CD4-positive, alpha-beta T cell treated with Interleukin-17A for 4 hours (primary cell): ENCODE measurements at places on chromosomes 4 and X.

GRCh38 chr4:150394046-150394445 lies 187.9 kb upstream of the MAB21L2 start:
- no peak for DNase-seq

DNA sequence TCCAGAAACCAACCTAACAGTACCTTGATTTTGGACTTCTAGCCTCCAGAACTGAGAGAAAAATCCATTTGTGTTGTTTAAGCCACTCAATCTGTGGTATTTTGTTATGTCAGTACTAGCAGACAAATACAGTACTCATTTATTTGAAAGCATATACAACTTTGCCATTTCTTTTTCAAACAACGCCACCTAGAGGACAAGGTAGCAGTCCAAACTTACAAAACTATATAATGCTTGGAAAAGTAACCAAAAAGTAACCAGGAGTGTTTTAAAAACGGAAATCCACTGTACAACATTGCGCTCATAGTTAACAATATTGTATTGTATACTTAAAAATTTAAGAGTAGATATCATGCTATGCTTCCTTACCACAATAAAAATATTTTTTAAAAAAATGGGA lies 37.0 kb upstream of the FGF13 start:
- no peak for DNase-seq

GRCh38 chr4:123833171-123833643 lies 436.6 kb downstream of the SPRY1 start:
- no peak for DNase-seq

DNA sequence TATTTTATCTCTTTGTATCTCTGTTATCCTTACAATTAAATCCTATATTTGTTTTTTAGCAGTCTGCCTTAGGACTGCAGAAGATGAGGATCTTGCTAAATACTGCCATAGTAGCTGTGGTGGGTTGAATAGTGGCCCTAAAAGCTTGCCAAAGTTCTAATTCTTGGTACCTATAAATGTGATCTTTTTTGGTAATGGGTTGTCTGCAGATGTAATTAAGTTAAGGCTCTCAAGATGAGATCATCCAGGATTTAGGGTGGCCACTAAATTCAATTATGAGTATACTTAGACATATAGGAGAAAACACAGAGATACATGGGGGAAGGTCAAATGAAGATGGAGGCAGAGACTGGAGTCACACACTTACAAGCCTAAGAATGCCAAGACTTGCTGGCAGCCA lies 1753.7 kb downstream of the RPA4 start:
- DNase-seq, result no peak

GRCh38 chr4:189147005-189147929 lies 793.4 kb upstream of the FRG1 start:
- DNase-seq, result no peak

DNA sequence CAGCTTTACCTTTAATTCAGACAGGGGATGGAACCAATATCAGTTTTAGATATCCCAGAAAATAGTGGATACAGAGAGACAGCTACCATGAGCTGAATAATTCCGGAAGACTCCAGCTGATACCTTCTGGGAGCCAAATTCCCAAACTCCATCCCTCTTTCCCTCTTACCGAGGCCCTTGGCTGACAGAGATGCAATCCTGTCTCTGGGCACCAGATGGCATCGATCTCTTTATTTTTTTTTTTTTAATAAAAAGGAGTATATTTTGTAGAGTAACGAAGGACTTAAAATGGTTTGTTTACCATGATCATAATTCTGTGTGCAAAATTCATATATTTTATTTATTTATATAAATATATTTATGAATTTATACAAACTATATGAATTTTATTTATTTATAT lies 31.0 kb downstream of the RAB40A start:
- DNase-seq, result no peak

- no peak for DNase-seq
These were observed 23.8 kb downstream of the TMEM131L start for GRCh38 chr4:153489856-153490558.

DNA sequence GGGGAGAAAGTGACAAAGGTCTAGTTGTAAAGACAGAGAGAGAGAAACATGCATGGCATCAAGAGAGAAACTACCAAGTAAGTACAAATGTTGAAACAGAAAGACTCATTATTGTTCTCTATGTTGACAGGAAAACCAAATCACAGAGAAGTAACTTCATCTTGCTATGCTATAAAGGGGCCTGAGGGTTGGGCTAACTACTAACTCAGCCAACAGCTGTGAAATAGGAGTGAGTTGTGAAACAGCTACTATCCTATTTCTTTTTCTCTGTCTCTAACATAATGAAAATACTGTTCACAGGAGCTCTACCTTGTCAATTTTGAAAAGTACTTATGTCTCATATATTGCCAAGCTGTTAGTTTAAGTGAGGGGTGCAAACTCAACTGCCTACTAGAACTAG lies 65.0 kb downstream of the MTMR8 start:
- no peak for DNase-seq

GRCh38 chr4:1872870-1873269 lies 1.7 kb downstream of the NSD2 start:
- DNase-seq, result peak; percentile 17

DNA sequence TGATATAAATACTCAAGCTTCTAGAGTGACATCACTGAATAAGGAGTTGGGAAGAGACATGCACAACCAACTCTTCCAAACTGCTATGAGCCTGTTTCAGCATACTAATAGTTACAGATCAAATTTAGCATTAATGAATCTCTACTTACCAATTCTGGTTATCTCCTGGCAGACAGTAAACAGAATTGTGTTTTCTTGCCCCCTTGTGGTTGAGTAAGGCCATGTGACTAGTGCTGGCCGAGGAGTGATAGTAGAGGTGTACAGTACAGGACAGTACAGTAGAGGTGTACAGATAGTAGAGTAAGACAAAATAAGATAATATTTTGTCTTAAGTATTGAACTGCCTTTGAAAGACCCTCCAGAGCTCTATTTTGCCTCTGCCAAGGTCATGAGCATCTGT lies 681.4 kb downstream of the GABRG1 start:
- no peak for DNase-seq

DNA sequence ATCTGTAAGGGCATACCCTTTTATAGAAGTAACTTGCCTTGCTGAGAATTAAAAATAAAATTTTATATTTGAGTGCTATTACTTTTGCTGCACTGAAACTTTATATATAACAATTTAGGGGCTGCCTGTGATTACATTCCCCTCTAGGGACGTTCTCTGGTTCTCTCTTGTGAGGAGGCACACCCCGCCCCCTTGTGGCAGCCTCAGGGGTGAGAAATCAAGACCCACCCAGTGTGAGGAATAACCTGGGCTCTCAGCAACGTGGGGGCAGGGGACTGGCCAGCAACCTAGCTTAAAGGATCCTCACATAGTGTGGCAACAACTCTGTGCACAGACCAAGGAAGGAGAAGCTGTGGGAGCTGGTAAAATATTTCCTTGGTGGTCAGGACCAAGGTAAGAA lies 43.7 kb downstream of the MAGEA9 start:
- peak; percentile 58 for DNase-seq

GRCh38 chrX:68492583-68492982 lies 6.3 kb upstream of the YIPF6 start:
- DNase-seq, result no peak

DNA sequence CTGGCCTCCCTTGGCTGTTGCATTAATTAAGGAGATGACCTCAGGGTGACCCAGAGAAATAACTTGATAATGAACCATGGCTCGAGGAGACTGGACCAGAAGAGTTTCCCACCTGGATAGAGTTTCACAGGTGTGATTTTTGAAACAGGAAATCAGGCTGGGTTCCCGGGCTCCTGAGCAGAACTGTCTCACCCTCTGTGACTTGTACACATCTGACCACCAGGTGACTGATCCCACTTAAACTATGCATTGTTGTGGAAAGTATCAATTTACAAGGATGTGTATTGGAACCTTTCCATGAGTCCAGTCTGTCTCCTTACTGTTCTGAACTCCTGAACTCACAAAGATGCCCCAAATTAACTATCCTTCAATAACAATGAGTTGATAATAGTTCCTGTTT lies 220.3 kb downstream of the PTTG2 start:
- DNase-seq, result no peak

DNA sequence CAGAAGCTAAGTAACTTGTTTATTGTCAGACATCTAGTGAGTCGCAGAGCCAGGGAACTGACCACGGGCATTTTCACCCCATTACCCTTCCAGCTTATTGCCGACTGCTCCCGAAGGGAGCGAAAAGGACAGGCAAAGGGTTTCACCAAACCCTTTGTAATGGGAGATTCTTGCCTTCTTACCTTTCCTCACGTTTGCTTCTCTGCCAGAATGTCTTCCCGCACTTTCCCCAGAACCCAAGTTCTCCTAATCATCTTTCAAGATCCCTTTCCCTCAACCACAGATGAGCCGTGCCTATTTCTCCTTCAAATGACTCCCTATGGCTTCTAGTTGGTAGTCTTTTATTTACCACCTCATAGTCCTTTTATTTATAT lies 520 bp upstream of the SRP72 start:
- DNase-seq, result no peak

DNA sequence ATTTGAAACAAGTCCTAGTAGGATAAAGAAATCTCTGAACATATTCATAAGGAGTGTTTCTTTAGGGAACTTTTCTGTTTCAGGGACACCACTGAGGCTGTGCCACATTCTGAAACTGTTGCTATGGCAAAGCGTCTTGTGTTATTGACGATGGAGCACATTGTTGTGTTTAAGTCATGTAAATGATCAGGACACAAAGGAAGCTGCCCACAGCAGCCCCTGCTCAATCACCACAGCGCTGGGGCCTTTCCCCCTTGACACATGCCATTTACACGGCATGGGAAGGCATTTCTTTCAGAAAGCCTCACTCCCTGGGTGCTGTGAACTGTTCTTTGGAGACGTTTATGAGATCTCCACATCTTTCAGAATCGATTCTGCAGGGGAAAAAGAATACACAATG lies 39.8 kb upstream of the MID1 start:
- no peak for DNase-seq

DNA sequence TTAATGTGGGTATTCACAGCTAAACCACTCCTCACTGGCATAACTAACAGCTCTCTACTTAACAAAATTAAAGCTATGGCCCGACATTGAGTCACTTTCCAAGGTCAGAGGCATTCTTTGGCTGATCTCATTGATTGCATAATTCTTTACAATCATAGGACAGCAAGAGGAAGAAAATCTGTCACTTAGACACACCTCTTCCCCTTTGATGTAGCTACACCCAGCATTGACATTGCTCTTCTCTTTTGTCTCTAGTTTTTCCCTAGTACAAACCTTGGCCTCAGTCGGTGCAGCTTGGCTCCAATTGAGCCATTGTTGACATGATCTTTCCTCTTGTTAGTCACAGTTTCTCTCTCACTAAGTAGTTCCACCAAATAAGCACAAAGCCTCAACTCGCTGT lies 313.3 kb upstream of the ACTRT1 start:
- no peak for DNase-seq

DNA sequence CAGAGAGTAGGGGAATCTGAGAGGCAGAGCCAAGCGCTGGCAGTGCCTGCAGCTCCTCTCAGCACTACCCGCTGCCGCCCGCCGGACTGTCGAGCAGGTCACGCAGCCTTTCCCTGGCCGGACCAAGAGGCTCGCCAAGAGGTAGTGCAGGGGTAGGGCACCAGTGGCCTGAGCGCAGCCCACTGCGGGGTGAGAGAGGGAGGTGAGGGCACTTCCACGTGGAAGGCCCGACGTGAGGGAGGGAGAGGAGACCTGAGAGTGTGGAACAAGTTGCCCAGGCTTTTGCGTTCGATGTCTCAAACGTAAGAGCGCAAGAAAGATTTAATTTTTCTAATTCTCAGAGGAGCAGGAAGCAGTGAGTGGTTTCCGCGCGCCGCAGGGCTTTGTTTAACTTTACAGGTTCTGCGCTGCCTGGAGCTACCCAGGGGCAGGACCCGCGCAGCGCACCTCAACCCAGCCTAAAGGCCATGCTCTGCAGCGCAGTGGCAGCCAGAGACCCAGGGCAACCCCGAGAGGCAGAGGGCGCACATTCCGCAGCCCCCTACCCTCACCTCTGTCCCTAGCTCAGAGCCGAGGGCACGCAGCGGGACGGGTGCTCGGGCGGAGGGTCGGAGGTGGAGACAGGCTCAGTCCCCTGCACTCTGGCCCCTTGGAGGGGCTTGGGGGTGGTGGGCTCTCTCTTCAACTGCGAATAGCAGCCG lies 14.9 kb downstream of the ARHGAP36 start:
- no peak for DNase-seq

DNA sequence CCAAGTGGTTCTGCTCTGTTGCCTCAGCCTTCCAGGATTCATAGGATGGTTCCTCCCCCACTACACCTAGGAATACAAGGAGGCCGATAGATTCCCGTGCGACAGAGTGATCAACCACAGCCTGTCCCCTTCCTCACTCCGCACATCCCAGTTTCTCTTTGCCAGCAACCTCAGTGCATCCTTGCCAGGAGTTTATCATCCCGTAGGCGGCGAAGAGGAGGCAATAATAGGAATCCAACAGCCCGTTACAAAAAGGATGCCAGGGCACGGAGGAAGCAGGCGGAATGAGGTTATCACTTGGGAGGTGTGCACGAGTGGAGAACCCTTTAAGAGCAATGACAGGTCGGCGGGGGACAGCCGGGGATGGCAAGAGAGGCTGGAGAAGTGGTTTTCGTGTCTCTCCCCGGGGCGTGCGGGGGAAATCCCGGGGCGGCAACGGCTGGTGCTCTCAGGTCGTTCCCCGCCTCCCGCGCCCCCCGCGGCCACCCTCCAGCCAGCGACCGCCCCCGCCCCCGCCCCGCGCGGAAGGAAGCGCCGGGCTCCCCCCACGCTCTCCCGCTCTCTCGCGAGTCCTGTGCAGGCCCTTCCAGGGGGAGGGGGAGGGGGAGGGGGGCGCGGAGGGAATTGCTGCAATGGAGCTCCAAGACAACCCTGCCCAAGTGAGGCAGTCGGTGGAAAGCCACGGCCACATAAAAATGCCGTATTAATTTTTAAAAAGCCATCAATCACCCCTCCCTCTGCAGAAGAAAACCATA lies 1.6 kb downstream of the PPP3CA start:
- peak; percentile 69 for DNase-seq

DNA sequence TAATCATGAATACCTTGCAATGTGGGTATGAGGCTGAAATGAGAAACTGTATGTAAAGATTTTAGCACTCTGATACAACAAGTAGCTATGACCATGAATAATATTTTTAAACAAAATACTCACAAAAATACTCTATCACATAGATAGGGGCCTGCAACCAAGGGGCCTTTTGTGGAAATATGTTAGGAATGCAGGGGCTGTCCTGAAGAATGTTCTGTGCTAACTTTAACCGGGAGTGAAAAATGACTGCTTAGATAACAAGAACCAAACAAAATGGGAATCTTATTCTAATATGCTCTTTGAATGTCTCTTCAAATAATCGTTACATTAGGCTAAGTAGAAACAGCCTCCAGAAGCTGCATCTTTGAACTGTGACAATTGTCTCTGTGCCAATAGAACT lies 37.9 kb upstream of the GYPA start:
- no peak for DNase-seq
